ENCODE measurements at places on chromosomes 7 and 10.

- no peak for DNase-seq
These were observed 936 bp upstream of the REPIN1 start for GRCh38 chr7:150367677-150368095.

DNA sequence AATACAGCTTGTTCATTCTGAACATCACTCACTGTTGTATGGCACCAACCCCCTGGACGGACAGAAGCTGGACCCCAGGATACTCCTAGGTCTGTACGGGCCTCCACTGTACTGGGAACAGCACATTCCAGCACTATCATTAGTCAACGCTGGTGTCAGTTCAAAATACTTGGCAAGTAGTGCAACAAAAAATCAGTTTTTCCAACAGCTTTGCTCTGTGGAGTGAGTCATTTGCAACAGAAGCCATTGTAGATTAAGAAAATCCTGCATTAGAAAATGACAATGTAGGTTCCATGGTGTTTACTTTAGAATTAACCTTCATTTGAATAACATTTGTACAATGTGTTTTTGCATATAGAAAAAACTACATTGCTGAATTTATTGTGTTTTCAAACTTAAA lies 266.6 kb downstream of the HDAC9 start:
- peak; percentile 64 for DNase-seq

- no peak for DNase-seq
These were observed 55.5 kb upstream of the STEAP1B start for GRCh38 chr7:22555476-22555875.

- DNase-seq = no peak
These were observed 31.9 kb downstream of the RSBN1L start for GRCh38 chr7:77727936-77728701.

DNA sequence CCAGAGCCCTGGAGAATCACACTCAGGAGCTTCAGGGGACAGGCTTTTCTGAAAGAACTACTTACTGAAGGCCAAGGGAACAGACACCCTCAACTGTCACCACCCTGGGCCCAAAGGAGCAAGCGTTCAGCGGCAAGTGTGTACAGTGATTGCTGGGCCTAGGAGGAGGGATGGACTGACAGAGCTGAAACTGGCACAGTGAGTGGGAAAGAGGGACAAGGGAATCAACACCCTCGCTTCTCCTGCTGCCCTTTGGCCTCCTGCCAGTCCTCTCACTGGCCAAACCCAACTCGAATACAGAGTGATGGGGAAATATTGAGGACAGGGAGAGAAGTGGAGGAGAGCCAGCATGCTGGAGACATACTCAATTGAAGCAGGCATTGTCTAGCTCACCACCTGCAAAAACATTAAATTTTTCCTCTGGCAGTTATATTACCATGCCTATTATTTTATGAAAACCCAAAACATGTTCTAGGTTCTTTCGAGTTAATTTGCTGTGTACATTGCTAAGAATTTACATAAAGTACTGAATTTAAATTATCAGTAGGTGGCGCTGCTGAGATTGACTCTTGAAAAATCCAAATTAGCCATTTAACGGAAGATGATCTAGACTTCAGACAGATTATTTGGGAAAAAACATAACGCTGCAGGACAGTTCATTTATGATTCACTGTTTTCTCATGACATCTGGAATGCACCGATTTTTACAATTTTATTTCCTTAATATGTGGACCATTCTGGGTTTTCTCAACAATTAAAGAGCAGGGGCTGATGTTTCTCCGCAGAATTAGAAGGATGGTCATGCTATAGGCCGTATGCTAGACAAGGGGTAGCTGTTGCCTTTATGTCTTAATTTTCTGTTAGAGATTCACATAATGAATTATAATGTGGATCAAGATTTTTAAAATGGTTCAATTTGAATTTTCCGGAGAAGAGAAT lies 14.7 kb upstream of the TMEM236 start:
- DNase-seq = peak; percentile 20

- no peak for DNase-seq
These were observed 163.7 kb downstream of the WNT2 start for GRCh38 chr7:117158941-117159697.

DNA sequence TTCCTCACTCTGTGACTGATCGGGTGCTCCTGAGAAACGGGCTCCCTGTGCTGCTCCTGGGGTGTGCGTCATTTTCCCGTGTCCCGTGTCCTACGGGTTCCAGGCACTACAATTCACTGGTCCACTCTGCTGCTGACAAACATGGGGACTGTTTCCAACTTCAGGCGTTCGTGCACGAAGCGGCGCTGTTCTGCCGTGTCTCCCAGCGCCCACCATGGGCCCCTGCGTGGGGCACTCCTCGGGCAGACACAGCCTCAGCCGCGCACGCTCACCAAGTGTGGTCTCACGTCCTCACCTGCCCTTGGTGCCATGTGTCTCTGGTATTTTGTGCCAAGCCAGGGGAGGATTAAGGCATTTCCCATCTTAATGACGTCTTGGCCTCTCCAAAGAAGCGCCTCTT lies 19.0 kb downstream of the GPR146 start:
- no peak for DNase-seq

DNA sequence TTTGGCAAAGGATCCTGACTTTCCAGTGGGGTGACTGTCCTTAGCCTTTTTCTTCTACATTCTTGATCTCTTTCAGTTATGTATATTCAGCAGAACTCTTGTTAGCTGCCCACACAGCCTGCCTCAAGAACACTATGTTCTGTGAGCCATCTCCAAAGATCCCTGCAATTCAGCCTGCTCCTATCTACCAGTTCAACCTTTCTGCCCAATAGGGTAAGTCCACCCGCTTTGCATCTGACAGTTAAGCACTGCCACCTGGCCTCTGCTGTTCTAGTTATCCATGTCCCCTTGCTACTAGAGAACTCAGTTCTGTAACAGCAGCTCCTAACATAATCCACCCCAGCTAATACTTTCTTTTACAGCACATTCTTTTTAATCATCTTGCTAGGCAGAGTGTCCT lies 13.5 kb downstream of the OR9A2 start:
- no peak for DNase-seq

GRCh38 chr10:10623958-10624566 lies 393.6 kb upstream of the CELF2 start:
- no peak for DNase-seq

DNA sequence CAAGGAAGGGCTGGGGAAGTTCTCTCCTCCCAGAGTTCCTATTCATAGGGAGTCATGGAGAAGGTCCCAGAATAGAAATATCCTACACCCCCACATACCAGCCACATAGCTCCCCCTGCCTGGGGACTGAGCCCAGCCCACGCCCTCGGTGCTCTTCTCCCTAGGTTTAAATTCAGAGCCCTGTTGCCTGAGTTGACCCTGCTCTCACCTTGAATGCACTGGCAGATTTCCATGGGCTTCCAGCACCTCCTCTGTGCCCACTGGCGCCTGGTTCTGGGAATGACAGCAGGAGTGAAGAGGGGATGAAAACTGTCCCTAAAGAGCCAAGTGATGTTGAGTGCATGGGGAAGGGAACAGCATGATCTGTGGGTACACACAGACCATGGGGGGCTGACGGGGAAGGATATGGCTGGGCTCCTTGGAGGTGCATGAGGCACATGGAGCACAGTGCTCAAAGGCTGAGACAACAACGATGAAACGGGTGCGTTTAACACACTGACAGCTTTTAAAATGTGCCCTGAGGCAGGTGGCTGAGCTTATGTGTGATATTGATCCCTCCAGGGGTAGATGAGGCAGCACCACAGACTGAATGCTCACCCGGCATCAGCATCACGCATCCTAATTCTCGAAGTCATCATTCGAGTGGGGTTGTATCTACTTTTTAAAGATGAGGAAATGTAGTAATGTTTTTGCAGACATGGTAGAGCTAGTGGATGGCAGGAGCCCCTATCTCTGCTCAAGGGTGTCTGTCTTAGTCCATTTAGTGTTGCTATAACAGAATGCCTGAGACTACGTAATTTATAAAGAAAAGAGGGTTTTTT lies 53.7 kb upstream of the IGFBP3 start:
- DNase-seq = no peak

DNA sequence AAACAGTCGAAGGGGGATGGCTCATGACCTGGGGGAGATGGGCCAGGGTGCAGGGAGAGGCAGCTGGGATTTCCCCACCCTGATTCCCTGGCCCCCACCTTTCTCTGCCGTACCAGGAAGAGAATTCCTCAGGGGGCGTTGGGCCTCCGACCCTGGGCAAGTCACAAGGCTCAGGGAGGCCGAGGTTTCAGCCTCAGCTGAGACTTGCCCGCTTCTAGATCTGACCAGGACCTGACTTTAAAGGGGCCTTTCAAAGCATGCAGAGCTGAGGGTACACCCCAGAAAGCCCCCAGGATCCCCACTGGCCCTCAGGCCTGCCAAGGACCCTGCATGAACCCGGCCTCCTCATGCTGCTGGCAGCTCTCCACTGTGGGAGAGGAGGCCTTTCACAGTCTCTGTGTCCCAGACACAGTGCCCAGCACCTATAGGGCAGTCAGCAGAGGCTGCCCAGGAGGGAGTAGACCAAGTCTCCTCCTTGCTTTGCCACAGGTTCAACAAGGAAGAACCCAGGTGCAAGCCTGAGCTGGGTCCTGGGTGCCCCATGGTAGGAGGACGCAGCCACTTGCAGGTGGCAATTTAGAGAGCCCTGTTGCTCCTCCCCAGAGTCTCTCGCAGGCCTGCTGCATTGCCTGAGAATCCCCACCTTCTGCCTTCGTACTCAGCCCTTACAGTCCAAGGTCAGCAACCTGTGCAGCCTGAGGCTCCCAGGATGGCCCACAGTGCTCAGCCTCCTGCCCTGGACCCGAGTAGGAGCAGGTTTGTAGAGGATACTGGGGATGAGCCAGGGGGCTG lies 89.3 kb downstream of the CHST15 start:
- DNase-seq = no peak

GRCh38 chr7:159240962-159241361 lies 96.3 kb upstream of the VIPR2 start:
- DNase-seq = no peak

- no peak for DNase-seq
These were observed 69.4 kb downstream of the FRMD4A start for GRCh38 chr10:14261336-14261735.

GRCh38 chr7:16646472-16647072 lies 591 bp downstream of the BZW2 start:
- no peak for DNase-seq

- DNase-seq = no peak
These were observed 68.0 kb upstream of the FAM20C start for GRCh38 chr7:124130-124949.

DNA sequence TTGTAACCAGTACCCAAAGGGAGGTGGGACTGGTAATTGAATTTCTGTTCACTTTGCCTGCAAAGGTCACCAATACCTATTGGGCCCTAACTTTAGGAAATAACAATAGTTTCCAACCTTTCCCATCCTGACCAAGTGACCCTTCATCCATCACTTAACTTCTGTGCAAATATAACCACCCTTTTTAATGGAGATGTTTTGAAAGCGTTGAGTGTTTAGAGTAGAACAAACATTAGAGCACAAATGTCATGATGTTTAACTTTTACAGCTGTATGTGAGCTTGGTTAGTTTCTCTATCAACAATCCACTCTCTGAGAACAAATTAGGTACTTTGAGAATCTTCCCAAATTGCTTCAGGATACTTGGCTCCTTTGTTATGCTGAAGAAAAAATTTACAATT lies 66.4 kb downstream of the MET start:
- DNase-seq = no peak

DNA sequence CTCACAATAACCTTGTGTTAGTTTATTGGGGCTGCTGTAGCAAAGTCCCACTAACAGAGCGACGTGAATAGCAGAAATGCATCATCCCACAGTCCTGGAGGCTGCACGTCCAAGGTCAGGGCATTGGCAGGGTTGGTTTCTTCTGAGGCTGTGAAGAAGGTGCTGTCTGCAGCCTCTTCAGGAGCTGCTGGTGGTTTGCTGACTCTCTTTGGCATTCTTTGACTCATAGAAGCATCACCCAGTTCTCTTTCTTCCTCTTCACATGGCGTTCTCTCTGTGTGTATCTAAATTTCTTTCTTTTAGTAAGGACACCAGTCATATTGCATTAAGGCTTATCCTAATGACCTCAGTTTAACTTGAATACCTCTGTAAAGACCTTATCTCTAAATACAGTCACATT lies 428.4 kb upstream of the KLF6 start:
- DNase-seq = no peak

DNA sequence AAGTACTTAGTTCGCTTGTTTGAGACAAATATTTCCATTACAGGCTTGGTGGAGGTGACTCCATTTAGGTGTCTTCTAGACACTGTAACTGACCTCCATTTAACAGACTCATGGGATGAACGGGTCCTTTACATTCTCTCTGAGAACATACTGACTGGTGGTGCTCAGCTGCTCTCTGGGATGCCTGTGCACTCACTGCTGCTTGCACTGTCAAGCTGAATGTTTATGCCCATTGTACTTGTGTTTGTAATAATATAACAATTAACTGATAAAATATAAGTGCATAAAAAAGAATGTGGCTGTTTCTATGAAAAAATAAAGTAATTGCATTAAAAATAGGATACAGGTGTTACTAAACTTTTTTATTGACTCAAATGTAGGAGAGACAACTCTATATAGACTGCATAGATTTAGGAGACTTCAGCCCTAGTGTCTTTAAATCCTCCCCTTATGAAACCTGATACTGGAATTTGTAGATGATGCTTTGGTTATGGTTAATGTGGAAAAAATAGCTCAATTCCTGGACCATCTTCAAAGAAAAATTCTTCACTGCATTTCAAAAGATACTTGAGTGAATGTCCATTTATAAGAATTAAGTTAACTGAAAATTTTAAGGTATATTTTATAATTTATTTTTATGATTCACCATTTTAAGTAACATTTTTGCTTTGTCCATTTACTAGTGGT lies 85.4 kb downstream of the CDK14 start:
- DNase-seq = no peak

DNA sequence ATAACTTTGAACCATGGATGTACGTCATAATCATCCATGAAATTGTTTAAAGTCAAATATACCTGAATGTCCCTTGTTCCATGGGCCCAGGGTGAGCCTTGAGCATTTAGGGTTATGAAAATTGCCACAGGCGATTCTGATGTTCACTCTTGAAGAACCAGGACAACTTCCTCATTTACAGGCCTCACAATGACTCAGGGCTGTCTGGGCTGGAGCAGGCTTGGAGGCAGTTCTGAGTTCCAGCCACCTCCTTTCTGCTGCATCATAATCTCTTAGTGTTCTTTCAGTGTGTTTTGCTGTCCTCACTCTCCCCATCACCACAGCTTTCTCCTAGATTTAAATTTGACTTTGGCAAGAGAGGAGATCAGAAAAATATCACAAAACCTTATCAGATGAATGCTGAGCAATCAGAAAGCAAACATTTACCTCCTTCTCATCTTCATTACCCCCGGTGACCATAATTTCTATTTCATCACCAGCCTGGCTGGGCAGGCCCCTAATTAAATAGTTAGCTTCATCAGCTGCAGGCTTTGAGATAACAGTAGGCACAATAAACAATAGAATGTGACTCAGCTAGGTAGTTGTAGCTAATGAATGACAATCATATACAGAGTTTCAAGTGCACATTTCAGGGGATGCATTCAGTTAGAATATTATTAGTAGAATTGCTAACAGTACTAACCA lies 571.0 kb downstream of the SH2D4B start:
- no peak for DNase-seq

- no peak for DNase-seq
These were observed 344.0 kb downstream of the REEP3 start for GRCh38 chr10:63865210-63865609.

Data from NCI-H1048 (cell line).